Astrocyte of the spinal cord (primary cell): ENCODE measurements at places on chromosomes 1 and 21.
A peak's percentile ranks its signal among the peaks of the same experiment; 100 is the strongest.

DNA sequence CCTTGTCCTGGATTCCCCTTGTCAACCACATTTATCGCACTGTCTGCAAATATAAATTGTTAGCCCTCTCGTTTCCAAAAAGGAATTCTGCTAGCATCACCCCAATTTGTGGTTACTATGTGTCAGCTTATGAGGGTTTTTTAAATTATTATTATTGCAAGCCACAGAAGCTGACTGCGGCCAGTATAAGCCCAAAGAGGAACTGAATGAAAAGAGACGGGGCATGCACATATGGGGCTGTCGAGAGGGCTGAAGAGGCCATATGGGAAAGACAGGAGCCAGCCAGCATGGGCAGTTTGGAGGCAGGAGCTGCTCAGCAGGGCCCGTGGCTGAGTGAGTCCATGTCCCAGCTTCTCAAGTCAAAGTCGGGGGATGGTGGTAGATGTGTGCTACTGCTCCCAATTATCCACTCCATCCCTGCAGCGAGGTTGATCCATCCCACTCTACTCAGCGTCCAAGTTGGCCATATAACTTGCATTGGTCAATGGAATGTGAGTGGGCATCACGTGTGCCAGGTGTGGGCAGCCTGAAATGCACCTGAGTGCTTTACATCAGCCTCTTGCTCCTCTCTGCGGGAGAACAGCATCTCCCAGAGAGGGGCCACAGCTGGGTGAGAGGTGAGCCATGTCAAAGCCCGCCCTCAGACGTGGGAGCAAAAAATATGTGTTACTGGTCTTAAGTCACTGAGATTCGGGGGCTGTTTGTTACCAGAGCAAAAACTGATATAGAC lies 37.6 kb upstream of the LDLRAP1 start:
- no peak for DNase-seq

GRCh38 chr1:118809586-118809985 lies 178.6 kb downstream of the TBX15 start:
- DNase-seq, result no peak

DNA sequence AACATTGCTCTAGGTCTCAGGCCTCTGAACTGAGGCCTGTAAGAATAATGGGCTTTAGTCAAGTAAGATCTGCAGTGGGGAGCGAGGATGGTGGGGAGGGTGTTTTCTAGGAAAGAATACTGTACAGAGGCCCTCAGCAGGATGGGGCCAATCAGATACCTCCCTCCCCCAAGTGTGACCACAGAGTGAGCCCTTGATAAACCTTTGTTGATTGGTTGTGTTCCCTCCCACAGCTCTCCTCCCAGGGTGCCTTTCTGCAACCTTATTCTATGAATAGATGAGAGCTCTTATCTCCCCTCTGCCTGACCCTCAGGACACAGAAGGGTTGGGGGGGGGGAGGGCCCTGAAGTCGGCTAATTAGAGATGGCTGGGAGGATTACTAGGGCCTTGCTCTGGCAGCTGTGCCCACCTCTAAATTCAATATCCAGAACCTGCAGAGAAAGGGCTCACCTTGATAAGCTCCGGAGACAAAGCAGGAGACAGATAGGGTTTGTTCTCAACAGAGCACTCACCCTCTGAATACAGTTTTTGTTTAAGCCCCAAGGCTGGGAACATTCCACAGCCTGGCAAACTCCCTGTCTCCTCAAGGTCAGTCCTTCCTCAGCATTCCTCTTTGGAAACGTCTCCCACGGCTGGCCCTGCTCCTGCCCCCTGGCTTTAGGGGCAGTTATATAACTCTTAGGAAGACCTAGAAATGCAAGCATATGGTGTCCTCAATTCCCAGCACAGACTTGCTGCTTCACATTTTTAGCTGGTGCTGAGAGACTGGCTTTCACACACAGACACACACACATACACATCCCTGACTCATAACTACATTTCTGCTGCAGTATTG lies 42.9 kb downstream of the ATP1A1 start:
- DNase-seq, result no peak

- DNase-seq, result no peak
These were observed 2.1 kb downstream of the DISP3 start for GRCh38 chr1:11481019-11481418.

- peak; percentile 73 for DNase-seq
These were observed 10.4 kb downstream of the DCAF8 start for GRCh38 chr1:160251687-160252526.
